ENCODE measurements at places on chromosomes 4 and X. TPM values are rescaled to one million over a fixed set of nuclear protein-coding genes. Genes with fewer than 3 reads are reported as not detected.

DNA sequence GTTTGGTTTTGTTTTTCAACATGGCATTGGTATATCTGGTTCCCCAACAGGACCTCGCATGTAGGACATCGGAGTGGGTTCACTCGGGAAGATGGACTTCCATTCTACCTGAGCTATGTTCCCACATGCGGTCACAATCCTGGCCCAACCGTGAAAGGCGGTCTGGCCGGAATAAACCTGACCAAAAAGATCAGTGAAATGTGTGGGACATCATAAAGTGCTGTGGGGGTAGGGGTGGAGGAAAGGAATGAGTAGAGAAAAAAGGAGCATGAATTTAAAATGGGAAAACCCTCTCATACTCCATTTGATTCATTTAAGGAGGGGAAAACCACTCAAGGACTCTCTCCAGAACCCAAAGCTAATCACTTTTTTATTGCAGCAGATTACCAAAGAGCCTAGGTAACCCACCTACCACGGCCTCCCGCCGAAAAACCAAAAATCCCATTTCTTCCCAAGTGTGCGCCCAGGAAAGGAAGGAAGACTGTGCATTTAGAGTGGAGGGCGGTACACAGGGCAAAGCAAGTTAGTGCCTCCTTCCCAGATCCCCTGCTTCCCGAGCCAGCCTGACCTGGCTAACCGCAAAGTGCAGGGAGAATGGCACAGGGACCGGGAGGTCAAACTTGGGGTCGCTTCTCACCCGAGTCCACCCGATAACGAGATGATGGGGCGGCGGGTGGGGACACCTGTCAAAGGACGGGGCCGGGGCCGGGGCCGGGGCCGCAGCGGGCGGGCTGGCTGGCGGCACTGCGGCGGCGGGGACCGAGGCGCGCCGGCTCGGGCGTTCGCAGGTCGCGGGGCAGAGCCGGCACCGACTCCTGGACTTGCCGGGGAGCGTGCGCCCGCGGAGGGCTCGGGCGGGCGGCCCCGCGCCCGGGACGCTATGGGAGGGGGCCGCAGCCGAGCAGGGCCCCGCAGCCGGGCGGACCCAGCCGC, 669 bp downstream of the TMEM150C start:
- no peak overlapping the region for H3K27ac ChIP-seq
- peaks cover 6% of the 10 kb centered on the region for H3K36me3 ChIP-seq
- peaks cover 10% of the 10 kb centered on the region for H3K4me1 ChIP-seq
- peaks cover 67% of the 10 kb centered on the region for H3K27me3 ChIP-seq
- peak overlapping the region; percentile 52 for H3K4me3 ChIP-seq

DNA sequence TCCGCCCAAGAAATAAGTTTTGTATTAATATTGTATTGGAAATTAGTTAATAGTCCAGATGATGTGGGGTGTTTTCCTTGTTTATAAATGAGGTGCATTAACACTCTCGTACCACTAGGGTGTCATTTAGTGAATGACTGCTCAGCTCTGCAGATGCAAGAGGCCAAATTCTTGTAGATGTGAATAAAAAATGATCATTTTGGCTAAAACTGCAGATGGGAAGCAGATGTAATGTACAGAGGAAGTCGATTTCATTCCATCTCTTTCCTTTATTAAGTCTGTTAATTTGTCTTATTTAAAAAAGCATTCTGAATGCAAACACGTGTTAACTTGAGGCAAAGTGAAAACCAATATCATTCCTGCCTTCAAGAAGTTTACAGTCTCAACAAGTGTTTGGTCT, 108.1 kb downstream of the DHX15 start:
- no peak for DNase-seq
- H3K27ac ChIP-seq, result no peak overlapping the region
- no peak overlapping the region for H3K4me3 ChIP-seq

DNA sequence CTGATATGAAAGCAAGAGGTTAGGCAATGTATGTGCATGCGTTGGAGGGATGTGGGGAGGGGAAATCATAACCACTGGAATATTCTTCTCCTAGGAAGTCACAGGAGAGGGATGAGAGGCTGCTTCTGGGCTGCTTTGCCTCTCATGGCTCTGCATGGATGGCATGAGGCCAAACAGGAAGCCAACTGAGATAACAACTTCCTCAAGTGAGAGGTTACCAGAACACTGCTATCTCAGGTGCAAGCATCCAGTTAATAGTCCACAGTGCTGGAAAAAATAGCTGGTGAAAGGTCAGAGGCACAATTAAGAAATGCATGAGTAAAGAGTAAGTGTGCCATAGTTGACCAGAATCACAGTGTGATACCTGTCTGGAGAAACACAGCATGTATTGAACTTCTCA, 113.3 kb downstream of the ELOVL6 start:
- H3K4me3 ChIP-seq, result no peak overlapping the region
- H3K27me3 ChIP-seq, result no peaks in the 10 kb centered on the region

DNA sequence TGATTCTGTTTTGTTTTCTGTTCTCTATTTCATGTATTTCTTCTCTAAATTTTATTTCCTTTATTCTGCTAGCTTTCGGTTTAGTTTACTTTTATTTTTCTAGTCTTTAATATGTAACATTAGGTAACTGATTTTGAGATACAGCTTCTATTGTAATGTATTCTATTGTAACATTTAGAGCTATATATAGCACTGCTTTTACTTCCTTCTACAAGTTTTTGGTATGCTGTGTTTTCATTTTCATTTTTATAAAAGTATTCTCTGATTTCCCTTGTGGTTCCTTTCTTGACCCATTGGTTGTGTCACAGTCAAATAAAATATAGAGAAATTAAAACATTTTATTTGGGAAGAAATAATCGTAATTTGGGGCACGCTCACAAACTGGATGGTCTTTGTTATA, 13.9 kb upstream of the CT47A1 start:
- H3K27me3 ChIP-seq, result no peaks in the 10 kb centered on the region
- no peaks in the 10 kb centered on the region for H3K4me1 ChIP-seq
- no peaks in the 10 kb centered on the region for H3K36me3 ChIP-seq
- DNase-seq, result no peak
- H3K27ac ChIP-seq, result no peak overlapping the region

DNA sequence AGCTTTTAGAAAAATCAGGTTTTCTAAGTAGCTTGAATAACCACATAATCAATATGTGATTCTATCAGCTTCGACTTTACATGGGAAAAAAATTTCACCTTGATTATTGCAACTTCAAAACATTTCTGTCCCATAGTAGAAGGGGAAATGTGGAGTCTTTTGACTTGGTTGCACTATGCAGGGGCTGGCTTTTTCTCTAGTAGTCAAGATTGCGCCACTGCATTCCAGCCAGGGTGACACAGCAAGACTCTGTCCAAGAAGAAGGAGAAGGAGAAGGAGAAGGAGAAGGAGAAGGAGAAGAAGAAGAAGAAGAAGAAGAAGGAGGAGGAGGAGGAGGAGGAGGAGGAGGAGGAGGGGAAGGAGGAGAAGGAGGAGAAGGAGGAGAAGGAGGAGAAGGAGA, 84.9 kb downstream of the MAML3 start:
- H3K27ac ChIP-seq, result no peak overlapping the region
- H3K4me1 ChIP-seq, result peaks cover 44% of the 10 kb centered on the region
- peaks cover 9% of the 10 kb centered on the region for H3K36me3 ChIP-seq
- peak overlapping the region; percentile 8 for H3K4me3 ChIP-seq

DNA sequence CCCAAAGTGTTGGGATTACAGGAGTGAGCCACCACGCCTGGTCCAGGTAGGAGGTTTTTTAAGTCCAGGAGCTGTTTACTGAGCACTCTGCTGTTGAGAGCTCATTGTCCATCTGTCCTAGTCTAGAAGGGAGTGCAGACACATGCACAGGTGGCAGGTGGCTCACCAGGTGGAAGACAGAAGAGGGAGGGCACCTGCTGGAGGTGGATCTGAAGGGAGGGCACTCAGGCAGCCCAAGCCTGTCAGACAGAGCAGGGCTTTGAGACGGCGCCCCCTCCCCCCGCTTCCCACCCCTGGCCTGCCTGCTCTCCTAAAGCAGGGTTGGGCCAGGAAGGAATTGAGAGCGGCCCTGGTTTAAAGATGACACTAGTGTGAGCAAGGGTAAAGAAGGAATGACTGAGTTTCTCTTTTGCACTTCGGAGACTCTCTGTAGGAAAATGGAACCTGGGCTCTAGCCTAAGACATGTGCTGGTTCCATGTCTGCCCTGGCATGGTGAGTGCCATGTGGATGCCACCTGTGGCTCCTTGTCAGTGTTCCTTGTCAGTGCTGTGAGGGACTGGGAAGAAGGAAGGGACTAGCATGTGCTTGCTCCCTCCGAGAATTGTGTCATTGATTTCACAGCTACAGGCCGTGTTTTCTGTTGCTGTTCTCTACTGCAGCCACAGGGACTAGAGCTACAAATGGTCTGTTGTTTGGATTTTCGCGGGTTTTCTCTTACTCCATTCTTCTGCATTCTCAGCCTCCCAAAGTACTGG, 108.6 kb downstream of the TNIP2 start:
- H3K36me3 ChIP-seq, result peaks cover 40% of the 10 kb centered on the region
- no peak for DNase-seq
- H3K27me3 ChIP-seq, result no peaks in the 10 kb centered on the region

- no peaks in the 10 kb centered on the region for H3K36me3 ChIP-seq
- no peak overlapping the region for H3K4me3 ChIP-seq
- peaks cover 34% of the 10 kb centered on the region for H3K4me1 ChIP-seq
- no peak for DNase-seq
- no peak overlapping the region for H3K27ac ChIP-seq
These were observed 34.4 kb upstream of the ACSL1 start for GRCh38 chr4:184860018-184860779.

DNA sequence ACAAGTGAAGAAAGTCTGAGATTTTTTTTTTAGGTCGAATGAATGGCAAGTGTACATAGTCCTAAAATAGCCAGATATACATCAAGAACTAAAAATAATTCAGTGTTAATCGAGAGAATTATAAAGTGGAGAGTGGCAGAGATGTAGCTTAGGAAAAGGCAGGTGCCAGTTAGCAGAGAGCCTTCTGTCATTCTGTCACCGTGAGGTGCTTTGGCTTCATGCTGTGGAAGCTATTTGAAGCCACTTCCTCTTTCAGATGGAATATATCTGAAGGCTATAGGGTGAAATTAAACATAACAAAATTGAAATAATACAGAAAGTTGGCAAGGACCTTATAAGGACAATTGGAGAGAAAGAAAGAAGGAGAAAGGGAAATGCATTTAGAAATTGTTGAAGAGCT, 756.3 kb downstream of the CCSER1 start:
- no peak for DNase-seq
- no peak overlapping the region for H3K27ac ChIP-seq
- no peaks in the 10 kb centered on the region for H3K4me1 ChIP-seq
- no peaks in the 10 kb centered on the region for H3K27me3 ChIP-seq
- H3K36me3 ChIP-seq, result no peaks in the 10 kb centered on the region

- H3K27me3 ChIP-seq, result peaks cover 6% of the 10 kb centered on the region
- no peaks in the 10 kb centered on the region for H3K4me1 ChIP-seq
- H3K36me3 ChIP-seq, result no peaks in the 10 kb centered on the region
- H3K27ac ChIP-seq, result no peak overlapping the region
- no peak overlapping the region for H3K4me3 ChIP-seq
- DNase-seq, result no peak
These were observed 46.6 kb downstream of the MAOA start for GRCh38 chrX:43702660-43703059.

DNA sequence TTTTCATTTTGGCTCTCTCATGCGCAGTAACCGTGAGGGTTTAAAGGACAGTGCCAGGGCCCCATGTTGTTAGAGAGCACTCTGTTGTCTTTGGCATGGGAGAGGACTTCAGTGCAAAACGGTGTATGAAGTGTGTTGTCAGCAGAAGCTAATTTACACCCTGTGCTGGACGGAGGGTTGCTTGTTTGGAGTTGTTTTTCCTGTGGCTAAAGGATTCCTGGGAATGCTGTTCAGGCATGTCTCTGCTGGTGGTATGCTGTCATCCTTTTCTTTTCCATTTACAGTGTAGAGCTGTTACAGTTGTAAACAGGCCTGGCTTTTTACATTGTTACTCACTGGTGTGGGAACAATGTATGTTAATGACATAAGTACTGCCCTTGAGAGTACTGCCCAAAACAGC, 206.3 kb downstream of the CBR4 start:
- H3K27ac ChIP-seq, result no peak overlapping the region
- H3K27me3 ChIP-seq, result peaks cover 5% of the 10 kb centered on the region
- no peak overlapping the region for H3K4me3 ChIP-seq
- peaks cover 3% of the 10 kb centered on the region for H3K4me1 ChIP-seq

GRCh38 chrX:26845056-26845455, 618.1 kb downstream of the PPP4R3C start:
- H3K4me3 ChIP-seq, result no peak overlapping the region
- no peaks in the 10 kb centered on the region for H3K27me3 ChIP-seq
- H3K36me3 ChIP-seq, result no peaks in the 10 kb centered on the region
- no peaks in the 10 kb centered on the region for H3K4me1 ChIP-seq
- DNase-seq, result no peak

GRCh38 chrX:27336466-27337091, 126.6 kb downstream of the PPP4R3C start:
- no peaks in the 10 kb centered on the region for H3K4me1 ChIP-seq
- no peaks in the 10 kb centered on the region for H3K36me3 ChIP-seq
- H3K4me3 ChIP-seq, result no peak overlapping the region

DNA sequence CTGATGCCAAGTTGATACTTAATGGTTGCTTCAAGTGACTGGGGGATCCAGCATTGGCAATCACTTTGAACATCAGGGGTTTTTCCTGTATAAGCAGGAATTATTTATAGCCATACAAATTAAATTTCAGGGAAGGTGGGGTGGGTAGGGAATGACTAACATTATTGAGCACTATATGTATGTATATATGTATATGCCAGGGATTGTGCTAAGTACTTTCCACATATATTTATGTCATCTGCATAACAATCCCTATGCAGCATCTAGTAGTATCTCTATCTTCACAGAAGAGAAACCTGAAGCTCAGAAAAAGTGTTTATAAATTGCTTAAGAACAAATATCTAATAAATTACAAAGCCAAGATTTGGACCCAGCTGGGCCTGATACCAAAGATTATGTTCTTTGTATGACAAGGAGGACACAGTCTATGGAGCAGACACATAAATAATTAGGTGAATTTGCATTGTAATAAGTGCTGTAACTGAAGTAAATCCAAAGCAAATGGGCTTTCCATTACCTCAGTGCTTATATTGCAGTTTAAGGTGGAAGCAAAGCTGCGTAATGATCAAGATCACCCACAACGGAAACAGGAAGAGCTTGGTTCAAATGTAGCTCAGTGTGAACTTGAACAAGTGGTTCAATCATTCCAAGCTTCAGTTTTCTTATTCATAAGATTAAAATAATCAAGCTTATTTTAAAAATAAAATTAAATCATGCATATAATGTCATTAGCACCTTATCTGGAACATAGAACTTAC, 18.9 kb upstream of the RASGEF1B start:
- H3K4me1 ChIP-seq, result peaks cover 40% of the 10 kb centered on the region
- peaks cover 10% of the 10 kb centered on the region for H3K36me3 ChIP-seq
- no peaks in the 10 kb centered on the region for H3K27me3 ChIP-seq
- no peak overlapping the region for H3K4me3 ChIP-seq
- DNase-seq, result no peak
- H3K27ac ChIP-seq, result peak overlapping the region; percentile 22

The VCX2 gene
- not detected for total RNA-seq

The RNF212 gene
- 3.2 TPM for total RNA-seq

The PF4V1 gene
- not detected for total RNA-seq

The MND1 gene
- 24.2 TPM for total RNA-seq

The COL25A1 gene
- not detected for total RNA-seq

The NUDT11 gene
- 0.71 TPM for total RNA-seq

The ASB11 gene
- total RNA-seq, result not detected

The ADGRG4 gene
- not detected for total RNA-seq

The EREG gene
- total RNA-seq, result not detected

The NSUN7 gene
- not detected for total RNA-seq

The ZDHHC15 gene
- 0.04 TPM for total RNA-seq

The ITGB1BP2 gene
- 4.4 TPM for total RNA-seq

All from activated CD4-positive, alpha-beta T cell treated with anti-CD3 and anti-CD28 coated beads, Interleukin-2, amount 10 ng/mL, durations not matched to agents 7 days and 5 days (primary cell).